ENCODE measurements at places on chromosomes 2 and 18.

DNA sequence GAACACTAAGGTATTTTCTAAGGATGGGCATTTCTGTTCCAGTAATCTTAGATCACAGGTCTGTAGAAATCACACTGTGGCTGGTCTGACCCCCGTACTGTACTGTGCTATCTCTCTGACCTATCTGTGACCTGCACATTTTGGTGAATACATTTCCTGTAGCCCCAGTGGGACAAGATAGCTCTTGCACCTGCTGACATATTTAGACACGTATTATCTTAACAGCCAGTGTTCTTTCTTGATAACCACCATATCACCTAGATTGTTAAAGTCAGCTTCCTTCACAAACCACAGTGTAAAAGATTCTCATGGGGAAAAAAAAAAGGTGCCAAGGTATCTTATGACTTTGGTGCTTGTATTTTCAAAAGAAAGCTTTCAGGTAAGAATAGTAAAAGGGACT lies 39.8 kb upstream of the TMEM247 start:
- no peak for DNase-seq

- DNase-seq, result no peak
Observed at GRCh38 chr2:15705839-15706386, 114.2 kb downstream of the DDX1 start.

- DNase-seq, result no peak
Observed at GRCh38 chr2:129771418-129772189, 207.9 kb upstream of the RAB6C start.

DNA sequence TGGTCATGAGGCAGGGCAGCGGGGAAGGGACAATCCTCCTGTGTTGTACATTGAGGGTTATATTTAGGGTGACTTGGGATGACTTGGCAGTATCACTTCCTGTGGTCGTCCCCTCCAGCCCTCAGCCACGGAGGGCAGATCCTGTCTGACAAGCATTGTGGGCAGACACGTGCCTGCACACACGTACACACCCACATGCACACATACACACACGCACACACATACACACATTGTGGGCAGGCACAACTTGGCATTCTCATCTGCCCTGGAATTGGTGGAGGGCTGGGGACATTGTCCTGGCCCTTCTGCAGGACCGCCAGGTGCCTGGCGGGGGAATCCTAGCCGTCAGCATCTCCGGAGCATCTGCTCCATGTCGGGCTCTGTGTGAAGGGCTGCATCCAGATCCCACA lies 47.6 kb downstream of the ODC1 start:
- DNase-seq, result peak; percentile 72

DNA sequence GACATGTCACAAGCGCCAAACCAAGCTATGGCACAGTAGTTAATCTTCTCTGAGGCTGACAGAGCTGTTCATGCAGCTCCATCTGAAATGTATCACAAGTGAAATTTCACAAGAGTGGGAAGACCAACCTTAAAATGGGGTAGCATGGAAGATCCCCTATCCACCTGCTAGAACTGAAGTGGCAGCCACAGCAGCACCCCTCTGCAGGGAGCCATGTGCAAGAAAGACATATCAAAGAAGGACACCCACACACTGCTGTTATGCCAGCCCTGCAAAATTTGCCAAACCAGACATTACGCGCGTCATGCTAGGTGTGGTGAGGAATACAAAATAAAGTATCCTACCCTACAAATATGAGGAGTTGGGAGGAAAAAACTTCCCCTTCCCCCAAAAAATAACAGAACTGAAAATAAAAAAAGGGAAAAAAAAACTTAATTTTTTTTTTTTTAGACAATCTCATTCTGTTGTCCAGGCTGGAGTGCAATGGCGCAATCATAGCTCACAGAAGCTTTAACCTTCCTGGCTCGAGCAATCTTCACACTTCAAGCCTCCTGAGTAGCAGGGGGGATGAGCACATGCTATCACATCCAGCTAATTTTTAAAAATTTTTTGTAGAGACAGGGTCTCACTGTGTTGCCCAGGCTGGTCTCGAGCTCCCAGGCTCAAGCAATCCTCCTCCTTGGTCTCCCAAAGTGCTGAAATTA lies 76.2 kb downstream of the STK39 start:
- no peak for DNase-seq

DNA sequence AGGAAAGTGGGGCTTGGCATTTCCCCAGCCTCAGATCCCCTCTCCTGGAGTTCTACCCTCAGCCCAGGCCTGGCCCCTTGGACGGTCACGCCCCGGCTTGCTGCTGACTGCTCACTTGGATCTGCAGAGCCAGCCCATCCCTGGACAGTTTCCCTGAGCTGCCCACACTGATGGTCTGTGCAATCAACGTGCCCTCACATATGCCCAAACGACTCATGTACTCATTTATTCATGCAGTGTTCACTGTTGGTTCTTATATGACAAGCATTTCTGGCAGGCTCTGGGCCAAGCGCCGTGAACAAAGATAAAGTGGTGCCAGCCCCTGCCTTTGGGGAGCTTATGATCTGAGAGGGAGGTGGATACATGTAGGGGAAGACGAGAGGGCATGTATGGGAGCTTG lies 20.3 kb upstream of the GLI2 start:
- peak; percentile 52 for DNase-seq

GRCh38 chr2:240959214-240959940 lies 39.0 kb upstream of the SNED1 start:
- DNase-seq, result peak; percentile 55

- DNase-seq, result no peak
Observed at GRCh38 chr2:236175548-236176150, 7.5 kb upstream of the GBX2 start.

DNA sequence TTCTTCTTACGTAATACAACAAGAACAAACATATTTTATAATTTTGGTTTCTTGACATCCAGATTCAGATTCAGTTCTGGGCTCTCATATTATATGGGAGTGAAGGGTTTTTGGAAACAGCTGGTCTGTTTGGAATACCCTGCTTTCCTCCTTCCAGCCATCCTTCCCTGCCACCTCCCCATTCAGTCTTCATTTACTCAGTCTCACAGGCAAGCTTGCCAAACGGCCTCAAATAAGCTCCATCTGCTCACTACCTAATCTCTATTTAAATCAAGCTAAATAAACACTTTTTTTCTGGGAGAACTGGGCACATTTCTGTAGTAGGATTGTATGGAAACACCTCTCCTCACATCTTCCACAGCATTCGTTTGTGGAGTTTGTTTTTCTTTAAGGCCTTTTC lies 147.5 kb downstream of the RND3 start:
- no peak for DNase-seq

DNA sequence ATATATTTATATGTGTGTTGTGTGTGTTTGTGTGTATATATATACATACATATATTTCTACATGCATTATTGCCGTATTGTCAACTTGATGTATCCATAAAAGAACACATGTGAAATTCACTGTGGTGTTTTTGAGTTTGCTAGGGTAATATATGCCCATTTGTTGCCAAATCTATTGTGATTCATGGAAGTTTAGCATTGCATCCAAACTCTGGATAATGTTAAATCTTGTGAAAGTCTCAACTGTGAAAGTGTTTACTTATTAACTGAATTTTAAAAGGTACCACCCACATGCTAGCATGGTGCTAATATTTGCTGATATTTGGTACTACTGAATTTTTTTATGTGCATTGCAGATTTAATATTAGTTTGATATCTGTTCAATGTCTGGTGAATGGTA lies 96.6 kb upstream of the SLC8A1 start:
- no peak for DNase-seq

- DNase-seq, result no peak
Observed at GRCh38 chr2:217440000-217440399, 562.8 kb downstream of the TNS1 start.

DNA sequence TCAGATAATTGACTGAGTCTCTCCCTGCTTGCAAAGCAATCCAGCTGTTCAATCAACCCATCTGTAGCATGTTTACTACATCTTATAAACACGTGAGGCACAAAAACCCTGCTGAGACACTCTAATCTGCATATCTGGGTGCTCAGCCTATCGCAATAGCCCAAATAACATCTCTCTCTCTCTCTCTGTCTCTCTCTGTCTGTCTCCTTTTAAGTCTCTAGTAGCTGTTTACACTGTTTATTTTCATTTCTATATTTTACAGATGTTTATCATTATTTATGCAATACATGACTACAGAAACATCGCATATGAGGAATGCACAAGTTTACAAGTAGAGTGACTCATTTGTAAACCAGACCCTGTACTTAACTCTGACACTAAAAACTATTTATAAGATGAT lies 422.1 kb upstream of the DSEL start:
- DNase-seq, result no peak

GRCh38 chr2:177143444-177143843 lies 69.2 kb upstream of the HNRNPA3 start:
- DNase-seq, result no peak

- no peak for DNase-seq
Observed at GRCh38 chr2:47008381-47009252, 93.0 kb upstream of the MCFD2 start.

DNA sequence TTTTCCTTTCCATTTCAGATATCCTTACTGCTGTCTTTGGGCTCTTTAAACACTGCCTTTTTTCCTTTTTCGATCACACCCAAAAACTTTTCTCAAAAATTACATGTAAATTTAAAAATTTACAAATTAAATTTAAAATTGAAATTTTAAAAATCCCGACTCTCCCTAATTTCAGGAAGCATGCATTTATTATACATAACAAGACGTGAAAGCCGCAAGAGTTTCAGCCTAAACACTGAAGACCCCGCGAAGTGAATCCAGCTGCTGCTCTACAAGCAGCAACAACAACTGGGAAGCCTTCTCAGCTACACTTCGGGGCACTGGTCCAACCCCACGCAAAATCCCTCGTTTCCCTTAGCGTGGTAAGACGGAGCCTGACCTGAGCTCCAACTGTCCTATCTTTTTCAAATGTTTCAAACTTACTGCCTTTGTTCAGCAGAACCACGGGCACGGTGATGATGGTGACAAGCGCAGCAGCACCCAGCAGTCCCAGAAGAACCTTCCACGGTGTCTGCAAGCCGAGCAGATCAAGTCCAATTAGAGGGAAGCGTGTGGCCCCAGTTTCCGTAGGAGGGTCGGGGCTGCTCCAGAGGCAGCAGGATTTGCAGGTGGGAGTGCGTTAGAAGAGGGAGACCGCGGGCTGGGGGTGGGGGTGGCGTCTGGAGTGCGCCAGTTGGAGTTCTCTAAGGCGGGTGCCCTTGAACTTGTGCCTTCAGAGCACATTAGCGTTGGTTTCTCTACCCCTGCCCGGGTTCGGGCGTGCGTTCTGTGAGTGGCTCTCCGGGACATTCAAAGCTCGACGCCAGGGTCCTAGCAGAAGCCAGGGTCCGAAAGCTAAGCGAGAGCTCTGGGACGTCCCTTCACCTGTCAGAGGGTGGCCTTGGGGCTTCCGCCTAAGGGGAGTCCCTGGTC lies 783 bp downstream of the DPP4 start:
- no peak for DNase-seq

All from sciatic nerve (tissue), 2 donors.